ENCODE measurements at places on chromosomes 13 and 19.

DNA sequence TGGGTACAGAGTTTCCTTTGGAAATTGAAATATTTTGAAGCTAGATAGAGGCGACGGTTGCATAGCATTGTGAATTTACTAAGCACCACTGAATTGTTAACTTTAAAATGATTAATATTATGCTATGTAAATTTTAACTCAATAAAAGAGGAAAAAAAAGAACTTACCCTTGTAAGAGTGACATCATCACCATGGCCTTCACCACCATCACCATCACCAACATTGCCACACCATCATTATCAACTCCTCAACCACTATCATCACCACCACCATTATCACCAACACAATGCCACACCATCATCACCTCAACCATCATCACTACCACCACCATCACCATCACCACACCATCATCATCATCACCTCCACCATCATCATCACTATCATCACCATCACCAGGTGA is 113.9 kb downstream of the TUBA3C start:
- DNase-seq = no peak

GRCh38 chr19:1627194-1627593 is 21.9 kb upstream of the UQCR11 start:
- no peak for DNase-seq

DNA sequence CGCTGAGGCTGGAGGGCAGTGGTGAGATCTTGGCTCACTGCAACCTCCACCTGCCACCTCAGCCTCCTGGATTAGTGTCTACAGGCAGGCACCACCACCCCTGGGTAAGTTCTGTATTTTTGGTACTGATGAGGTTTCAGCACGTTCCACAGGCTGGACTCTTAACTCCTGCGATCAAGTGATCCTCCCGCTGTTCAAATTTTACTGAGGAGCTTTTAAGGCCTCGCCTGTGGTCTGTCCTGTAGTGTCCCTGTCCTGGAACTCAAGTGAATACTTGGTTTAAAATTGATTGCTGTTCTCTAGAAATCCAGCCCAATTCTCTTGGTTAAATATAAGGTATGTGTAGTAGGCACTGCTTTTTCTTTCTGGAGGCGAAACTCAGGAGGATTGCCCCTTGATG is 65.2 kb downstream of the DPRX start:
- DNase-seq = no peak

- DNase-seq = no peak
These were observed 2304.4 kb downstream of the PCDH9 start for GRCh38 chr13:64925727-64926126.

GRCh38 chr13:46134961-46135522 is 30.2 kb upstream of the CPB2 start:
- no peak for DNase-seq

DNA sequence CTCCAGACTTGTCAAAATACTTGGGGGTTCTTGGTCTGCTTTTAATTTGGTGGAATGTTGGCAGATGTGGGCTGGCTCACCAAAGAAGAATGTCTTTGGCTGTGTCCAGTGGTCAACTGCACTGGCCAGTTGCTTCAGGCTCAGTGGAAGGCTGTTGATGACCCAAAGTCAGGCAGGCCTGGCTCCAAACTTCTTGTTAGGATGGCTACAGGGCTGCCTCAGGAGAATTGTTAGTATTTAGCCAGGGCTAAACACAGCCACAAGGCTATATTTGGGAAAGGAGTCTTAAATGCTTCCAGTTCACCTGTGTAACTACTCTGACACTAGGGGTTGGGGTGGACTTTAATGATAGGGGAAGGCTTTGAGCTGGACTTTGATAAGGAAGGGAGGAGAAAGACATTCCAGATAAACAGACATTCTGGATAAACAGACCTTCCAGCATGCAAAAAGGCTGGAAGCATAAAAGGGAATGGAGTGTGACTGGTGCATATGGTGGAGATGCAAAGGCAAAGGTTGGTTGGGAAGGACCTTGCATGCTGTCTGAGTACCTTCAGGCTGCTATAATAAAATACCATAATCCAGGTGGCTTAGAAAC is 116.8 kb downstream of the FOXO1 start:
- DNase-seq = no peak

DNA sequence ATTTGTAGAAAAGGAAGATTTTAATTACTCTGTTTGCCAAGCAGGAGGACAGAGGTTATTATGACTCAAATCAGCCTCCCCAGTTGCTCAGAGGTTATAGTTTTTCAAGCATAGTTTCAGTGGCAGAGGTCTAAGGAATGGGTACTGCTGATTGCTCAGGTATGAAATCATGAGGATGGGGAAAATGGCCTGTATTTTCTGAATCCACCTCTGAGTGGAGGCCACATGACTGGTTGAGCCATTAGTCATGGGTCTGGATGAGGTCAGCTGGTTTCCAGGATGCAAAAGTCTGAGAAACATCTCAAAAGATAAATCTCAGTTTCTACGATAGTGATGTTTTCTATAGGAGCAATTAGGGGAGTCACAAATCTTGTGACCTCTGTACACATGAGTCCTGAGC is 62.8 kb upstream of the CEACAM8 start:
- no peak for DNase-seq

DNA sequence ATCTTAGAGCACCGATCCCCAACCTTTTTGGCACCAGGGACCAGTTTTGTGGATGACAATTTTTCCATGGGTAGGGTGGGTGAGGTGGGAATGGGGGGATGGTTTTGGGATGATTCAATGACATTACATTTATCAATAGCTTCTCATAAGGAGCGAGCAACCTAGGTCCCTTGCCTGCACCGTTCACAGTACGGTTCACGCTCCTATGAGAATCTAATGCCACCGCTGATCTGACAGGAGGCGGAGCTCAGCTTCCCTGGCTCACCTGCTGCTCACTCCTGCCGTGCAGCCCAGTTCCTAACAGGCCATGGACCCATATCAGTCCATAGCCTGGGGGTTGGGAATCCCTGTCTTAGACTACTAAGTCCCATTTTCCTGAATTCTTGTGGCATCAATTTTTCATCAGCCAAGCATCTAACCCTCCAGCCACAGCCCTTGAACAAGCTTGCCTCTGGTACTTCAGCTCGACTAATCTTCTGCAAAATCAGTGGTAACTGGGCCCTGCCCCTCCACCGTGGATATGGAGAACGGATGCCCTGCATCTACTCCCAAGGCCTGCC is 37.0 kb upstream of the MAP3K10 start:
- no peak for DNase-seq

- no peak for DNase-seq
These were observed 10.0 kb downstream of the POLR1D start for GRCh38 chr13:27631665-27632064.

GRCh38 chr13:65638572-65639168 is 1591.5 kb downstream of the PCDH9 start:
- DNase-seq = no peak

DNA sequence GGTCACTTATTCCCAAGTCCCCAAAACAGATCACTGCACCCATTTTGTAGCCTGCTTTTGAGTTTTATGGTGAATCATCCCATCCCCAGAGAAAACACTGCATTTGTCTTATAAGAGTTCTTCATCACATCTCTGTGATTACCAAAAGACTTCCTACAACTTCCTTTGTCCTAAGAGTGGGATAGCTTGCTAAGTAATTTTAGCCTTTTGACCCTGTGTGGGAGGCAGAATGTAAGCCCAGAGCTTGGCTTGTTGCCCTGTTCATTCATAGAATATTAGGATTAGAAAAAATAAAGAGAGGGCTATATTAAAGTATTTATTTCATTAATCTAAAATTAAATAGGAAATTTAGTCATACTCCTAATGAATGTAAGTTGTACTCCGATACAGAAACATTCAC is 213.3 kb downstream of the MZT1 start:
- DNase-seq = no peak

DNA sequence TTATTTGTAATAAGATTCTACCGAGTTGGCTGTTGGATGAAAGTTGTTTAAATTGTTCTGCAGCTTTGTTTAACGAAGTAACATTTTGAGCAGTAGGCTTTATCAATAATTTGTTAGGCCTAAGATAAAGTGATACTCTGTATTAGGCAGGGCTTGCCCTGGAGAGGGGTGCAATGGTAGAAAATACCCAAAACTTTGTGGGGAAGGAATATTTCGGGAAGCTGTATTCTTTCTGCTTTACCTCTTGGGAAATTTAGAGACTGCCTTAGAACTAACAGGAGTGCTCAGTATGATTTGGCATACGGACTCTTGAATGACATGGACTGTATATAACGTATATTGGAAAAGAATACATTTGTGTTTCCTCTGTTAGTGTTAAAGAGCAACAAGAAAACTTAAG is 2.5 kb downstream of the PDS5B start:
- no peak for DNase-seq

DNA sequence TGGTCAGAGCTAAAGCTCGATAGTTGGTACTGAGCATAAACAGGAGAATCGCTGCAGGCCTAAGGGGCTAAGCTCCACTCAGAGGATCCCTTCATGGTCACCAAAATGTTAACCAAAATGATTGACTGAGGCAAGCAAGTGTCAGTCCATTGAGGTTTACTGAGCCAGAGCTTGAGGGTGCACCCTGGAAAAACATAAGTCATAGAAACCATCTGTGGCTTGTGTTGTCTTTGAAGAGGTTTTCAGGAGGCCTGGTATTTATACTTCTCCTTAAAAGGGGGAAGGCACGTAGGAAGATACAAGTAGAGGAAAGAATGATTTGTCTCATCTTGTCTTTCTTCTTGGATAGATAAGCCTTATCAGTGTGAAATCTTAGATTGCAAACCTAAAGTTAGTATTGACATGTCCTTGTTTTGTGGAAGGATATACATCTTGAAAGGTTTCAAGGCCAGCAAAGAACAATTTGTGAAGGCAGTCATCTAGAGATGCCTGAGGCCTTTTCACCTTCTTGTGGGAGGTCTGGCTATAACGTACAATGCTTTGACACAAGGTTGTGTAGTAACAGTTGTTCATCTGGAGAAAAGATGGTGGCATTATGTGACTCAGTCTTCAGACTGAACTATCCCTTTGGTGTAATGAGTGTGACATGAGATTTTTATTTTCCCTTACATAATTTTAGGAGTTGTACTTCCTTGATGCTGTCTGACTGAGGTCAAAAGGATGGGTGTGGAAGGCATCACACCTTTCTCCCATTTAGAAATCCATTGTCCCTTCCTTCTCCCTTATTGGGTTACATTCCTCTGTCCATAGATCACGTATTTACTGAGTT is 14.7 kb upstream of the CEACAM6 start:
- peak; percentile 50 for DNase-seq

DNA sequence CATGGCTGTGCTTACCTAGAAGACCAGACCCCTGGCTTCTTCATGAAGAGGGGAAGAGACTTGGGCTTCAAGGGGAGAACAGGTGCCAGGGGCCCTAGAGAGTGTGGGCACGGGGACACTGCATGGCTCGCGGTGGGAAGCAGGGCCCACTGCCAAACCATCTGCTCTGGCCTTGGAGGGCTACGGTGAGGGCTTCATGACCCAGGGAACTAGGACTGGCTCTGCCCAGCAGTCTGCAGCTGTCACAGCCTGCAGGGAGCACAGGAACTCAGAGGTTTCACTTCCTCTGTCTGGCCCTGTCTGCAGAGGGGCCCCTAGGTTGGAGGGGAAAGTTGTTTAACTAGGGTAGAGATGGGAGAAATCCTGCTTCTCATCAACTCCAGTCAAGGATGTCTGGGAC is 4.3 kb downstream of the ERCC1 start:
- DNase-seq = no peak

- DNase-seq = no peak
These were observed 308.0 kb downstream of the OLFM4 start for GRCh38 chr13:53336441-53337160.

DNA sequence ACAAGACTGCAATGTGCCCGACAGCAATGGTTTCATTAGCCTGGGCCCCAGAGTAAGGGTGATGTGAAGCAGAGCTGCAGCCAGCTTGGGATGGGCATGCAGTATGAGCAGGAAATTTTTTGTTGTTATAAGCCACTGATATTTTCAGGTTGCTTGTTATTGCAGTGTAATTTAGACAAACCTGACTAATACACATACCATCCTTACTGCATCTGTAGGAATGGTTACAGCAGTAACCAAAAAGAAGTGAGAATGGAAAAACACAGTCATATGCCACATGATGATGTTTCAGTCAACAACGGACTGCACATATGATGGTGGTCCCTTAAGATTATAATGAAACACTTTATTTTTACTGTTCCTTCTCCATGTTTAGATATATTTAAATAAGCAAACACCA is 8.6 kb upstream of the POMP start:
- DNase-seq = peak; percentile 16

DNA sequence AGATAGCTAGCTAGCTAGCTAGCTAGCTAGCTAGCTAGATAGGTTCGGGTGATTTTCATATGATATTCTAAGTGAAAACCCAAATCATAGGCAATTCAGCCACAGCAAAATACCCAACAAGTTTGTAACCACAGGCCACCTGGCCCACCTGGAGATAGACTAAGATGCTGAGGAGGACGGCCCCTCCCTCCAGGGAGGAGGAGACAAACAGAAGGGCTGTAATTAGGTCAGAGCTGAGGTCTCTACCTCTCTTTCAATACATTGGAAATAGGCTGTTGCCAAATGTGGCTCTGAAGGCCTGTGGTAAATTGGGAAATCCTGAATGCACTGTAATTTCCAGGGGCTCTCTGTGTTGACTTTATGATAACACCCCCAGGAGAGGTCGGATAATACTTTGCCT is 382.2 kb downstream of the FGF9 start:
- no peak for DNase-seq

DNA sequence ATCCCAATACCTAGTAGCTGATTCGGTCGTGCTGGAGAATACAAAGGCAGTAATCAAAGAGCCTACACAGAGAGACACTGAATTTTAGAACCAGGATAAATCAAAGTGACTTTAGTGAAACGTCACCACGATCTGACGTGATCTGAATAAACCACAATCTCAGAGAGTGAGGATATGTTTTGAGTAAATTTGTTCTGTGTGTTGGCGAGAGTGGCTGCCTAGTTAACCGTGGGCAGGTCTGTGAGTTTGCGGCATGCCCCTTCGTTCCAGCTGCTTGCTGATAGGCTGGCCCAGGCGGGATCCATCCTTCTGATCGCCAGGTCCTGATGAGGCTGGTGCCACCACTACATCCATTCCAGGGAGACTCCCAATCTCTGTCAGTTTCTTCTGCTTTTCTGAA is 40.4 kb downstream of the LRCH1 start:
- peak; percentile 64 for DNase-seq

GRCh38 chr13:52879950-52880741 is 31.7 kb upstream of the PCDH8 start:
- DNase-seq = no peak

DNA sequence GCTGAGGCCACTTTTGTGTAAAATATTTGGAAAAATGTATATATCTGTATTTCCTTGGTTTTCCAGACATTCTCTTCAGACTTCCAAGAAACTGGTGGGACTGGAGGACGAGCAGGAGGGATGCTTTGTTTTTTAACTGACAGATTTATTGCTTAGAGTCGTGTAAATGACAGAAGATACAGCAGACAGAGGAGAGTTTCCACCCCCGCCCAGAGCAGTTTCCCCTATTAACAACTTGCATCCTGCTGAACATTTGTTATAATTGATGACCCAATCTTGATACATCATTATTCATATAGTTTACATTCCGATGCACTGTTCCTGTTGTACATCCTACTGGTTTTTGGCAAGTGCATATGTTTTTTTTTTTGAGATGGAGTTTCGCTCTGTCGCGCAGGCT is 7.1 kb upstream of the DOCK6 start:
- no peak for DNase-seq
